ENCODE measurements at places on chromosomes 7 and 10. TPM values are rescaled to one million over a fixed set of nuclear protein-coding genes. Genes with fewer than 3 reads are reported as not detected.

The GPR37 gene
- total RNA-seq = 0.30 TPM

DNA sequence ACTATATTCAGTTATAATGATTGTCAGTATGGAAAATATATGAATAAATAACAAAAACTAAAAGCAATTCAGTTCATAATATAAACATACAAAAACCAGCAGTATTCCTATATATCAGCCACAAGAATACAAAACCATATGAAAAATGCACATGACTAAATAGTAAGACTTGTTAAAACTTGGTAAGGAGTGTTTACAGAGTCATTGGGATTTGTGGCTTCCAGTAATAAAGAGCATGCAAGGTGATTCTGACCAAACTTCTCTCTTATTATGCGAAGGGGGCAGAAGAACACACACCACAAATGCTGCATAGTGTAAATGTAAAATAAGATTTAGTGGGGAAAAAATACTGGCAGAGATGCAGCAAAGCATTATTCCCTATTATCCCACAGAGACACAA lies 8.8 kb upstream of the CNOT4 start:
- no peak for DNase-seq

DNA sequence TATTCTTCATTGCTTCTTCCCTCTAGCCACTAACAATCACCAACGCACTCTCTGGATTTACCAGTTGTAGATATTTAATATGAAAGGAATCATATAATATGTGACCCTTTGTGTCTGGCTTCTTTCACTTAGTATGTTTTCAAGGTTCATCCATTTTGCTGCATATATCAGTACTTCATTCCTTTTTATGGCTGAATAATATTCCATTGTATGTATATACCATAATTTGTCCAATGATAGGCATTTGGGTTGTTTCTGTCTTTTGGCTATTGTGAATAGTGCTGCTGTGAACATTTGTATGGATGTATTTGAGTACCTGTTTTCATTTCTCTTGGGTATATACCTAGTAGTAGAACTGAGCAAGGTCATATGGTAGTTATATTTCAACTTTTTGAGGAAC lies 7.3 kb downstream of the AKAP9 start:
- no peak for DNase-seq

The PRR15 gene
- total RNA-seq = not detected

The PIK3CG gene
- total RNA-seq = not detected

DNA sequence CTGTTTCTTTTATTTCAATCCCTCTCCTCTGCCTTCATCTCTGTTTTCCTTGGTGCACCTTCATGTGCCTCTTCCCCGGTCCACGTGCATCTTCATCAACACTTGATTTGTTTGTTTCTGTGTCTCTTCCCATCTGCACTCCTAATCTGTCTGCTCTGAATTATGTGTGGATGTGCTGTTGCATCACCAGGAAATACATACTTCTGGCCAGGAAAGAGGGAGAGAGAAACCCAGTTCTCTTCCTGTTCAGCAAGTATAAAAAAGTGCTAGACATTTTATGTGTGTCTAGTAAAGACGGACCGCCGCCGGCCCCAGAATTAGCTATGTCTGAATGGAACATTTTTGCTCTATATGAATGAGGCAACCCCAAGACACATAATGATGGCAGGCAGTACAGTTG lies 93.8 kb downstream of the CALD1 start:
- DNase-seq = no peak

The SMARCD3 gene
- total RNA-seq = 91.8 TPM

GRCh38 chr10:70926226-70927000 lies 38.0 kb upstream of the PCBD1 start:
- no peak for DNase-seq

- DNase-seq = peak; percentile 20
Observed at GRCh38 chr7:141585592-141586510, 34.6 kb downstream of the AGK start.

GRCh38 chr10:93461109-93461806 lies 20.9 kb downstream of the MYOF start:
- DNase-seq = no peak

DNA sequence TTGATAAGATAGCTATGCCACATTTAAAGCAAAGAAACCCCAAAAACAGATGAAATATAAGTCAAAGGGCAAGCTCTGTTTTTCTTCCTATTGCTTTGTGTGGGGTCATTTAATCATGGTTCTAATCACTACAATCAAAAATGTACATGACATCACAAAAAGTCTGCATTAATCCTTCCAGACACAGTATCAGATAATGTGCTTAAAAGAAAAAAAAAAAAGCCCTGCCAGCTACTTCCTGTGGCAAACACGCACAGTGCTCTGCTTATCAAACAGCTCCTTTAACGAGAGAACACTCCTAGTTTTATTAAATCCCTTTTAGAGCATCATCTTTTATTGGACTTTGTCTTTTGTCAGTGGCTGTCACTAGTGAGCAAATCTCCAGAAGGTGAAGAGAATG lies 1005.8 kb downstream of the GATA3 start:
- DNase-seq = no peak

DNA sequence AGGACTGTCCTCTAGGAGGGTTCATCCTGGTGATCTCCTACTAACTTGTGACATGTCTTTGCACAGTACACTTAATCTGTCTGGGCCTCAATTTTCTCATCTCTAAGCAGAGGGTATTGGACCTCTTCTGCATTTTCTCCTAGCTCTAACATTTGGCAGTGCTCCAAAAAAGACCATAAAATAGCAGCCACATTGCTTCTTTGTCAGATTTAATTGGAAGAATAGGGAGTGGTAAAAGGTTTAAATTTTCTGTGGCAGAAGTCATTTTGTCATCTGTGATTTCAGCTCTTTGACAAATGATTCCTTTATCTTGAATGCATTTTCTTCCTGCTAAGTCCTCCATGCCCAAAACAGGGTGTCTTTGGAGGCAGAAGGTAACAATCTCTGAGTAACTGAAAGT lies 289.9 kb upstream of the LRGUK start:
- no peak for DNase-seq

DNA sequence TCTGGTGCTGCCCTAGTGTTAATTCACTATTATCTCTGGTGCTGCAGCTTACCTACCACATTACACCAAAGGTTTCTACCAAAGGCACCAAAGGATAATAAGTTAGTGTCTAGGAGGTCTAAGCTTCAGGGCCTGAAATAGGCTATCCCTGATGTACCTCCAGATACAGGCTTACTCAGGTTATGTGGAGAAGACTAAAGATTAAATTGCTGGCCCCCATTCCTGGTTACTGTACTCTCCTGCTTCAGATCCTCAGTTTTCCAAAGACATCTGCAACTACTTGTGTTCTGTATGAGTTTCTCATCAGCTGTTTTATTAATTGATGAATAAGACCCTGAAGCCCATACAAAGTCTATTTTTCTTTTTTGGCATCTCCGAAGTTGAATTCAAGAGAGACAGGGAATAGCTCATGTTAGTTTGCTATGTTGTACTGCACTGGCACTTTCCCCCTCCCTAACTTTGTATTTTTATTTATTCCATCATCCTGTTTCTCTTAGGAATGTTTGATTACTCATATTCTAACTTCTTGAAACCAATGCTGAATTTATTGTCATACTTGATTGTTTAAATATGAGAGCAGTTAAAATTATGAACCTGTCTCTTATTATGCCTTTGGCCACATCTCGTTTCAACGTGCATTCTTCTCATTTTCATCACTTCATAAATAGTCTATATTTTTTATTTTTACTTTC lies 85.9 kb downstream of the PON1 start:
- no peak for DNase-seq

- no peak for DNase-seq
Observed at GRCh38 chr7:106867641-106868351, 2.7 kb downstream of the PIK3CG start.

The ARHGEF5 gene
- total RNA-seq = not detected

DNA sequence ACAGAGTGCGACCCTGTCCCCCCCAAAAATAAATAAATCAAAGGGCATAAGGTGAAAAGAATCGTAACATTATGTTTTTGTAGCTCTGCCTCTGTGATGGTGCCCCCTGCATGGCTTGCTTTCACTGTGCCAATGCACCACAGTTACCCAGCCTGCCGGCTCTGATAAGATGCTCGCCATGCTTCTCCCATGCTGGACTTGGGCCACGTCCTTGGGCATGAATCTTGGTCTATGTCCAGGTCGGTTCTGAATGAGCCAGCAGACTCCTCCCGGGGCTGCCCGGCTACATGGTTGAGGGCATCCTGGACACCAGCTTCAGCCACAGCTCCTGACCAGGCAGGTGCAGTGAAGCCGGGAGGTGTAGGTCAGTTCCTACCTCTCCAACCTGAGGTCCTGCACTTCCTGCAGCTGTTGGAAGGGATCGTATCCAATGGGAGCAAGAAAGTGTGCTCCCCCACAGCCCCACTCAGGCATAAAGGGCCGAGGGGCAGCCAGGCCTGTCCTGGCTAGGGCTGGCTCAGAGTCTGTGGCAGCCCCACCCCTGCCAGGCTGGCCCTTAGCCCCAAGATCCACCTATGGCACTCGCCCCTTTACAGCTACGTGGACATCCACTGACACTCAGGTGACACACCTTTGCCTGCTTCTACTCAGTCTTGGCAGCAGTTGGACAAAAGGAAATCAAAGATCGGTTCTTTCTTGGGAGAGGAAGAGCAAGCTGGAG lies 34.1 kb downstream of the CHST3 start:
- no peak for DNase-seq

The SEMA3C gene
- 37.0 TPM for total RNA-seq

GRCh38 chr10:43361547-43362190 lies 9.8 kb upstream of the FXYD4 start:
- no peak for DNase-seq
